ENCODE measurements at places on chromosomes 2 and 18.

DNA sequence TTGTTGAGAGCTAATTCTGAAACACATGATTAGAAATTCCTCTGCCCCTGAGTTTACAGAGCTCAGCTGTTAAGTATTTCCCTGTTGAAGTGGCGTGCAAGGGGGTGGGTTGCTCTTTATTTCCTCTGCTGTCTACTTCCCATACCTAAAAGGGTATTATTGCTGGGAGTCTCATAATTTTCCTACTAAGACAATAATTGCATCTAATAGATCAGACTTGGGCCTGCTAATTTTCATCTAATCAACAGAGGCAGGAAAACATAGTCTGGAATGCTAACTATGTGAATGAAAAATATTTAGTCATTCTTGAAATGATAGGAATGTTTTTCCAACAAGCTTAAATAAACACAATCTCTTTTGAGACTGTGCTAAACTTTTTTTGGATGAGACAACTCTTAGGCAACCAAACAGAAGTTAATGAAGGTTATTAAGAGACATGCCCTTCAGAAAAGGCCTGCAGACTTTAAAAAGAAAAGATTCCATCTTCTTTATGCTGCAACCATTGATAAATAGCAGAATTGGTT, 111.4 kb downstream of the FEZ2 start:
- DNase-seq, result no peak

DNA sequence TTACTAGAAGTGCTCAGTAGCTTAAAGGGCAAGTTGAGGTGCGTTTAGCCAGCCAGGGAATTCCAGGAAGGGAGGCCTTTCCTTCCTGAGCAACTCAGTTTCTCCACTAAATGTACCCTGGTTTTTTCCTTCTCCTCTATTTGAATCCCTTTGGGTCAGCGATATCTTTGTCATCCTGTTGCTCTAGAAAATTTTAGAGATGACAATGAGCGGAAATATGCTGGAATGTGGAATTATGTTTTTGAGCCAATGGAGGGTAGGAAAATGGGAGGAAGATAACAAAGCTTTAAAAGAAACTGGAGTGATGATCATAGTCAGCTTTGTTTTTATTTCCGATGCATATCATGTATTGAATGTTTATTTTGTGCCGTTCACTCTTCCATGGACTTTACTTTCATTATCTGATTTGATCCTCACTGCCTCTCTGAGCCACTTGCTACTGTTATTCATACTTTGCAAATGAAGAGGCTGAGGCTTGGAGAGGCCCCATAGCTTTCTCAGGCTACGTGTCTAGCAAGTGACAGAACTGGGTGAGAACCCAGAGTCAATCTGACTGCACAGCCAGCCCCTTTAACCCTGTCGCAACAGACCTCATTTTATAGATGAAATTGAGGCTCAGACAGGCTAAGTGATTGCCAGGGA, 67.3 kb downstream of the NTSR2 start:
- DNase-seq, result no peak

- DNase-seq, result peak; percentile 6
These were observed 484.2 kb upstream of the NRP2 start for GRCh38 chr2:205198140-205198525.

GRCh38 chr18:45765796-45766195, 41.8 kb downstream of the SLC14A1 start:
- no peak for DNase-seq

- no peak for DNase-seq
These were observed 15.9 kb downstream of the SCG2 start for GRCh38 chr2:223586261-223586660.

GRCh38 chr18:65852273-65852672, 101.5 kb downstream of the CDH7 start:
- DNase-seq, result no peak
